Upper lobe of left lung (tissue), 6 donors: ENCODE measurements at places on chromosomes 7 and 10.
A peak's percentile ranks its signal among the peaks of the same experiment; 100 is the strongest.

DNA sequence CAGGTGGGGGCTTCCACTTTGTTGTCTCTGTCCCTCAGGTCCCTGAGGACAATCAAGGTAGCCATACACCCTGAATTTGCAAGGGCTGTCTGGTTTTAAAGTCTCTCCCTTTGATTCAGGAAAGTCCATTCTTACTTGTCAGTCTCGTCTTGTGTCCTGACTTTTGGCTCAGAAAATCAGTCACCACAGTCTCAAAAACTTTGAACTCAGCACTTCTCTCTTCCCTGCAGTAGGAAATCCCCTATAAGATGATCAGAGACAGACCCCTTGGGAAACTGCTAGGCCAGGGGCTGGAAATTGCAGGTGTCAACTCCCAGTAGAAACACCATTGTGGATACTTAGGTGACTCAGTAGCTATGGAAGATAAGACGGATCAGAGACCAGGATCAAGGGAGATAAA is 73.1 kb downstream of the CDC123 start:
- no peak for DNase-seq

- peak; percentile 30 for DNase-seq
Measured at GRCh38 chr10:100442548-100442947, 20.3 kb upstream of the WNT8B start.

GRCh38 chr7:28041508-28042314 is 138.9 kb downstream of the JAZF1 start:
- no peak for DNase-seq

- no peak for DNase-seq
Measured at GRCh38 chr10:98528166-98528804, 81.5 kb upstream of the HPS1 start.

DNA sequence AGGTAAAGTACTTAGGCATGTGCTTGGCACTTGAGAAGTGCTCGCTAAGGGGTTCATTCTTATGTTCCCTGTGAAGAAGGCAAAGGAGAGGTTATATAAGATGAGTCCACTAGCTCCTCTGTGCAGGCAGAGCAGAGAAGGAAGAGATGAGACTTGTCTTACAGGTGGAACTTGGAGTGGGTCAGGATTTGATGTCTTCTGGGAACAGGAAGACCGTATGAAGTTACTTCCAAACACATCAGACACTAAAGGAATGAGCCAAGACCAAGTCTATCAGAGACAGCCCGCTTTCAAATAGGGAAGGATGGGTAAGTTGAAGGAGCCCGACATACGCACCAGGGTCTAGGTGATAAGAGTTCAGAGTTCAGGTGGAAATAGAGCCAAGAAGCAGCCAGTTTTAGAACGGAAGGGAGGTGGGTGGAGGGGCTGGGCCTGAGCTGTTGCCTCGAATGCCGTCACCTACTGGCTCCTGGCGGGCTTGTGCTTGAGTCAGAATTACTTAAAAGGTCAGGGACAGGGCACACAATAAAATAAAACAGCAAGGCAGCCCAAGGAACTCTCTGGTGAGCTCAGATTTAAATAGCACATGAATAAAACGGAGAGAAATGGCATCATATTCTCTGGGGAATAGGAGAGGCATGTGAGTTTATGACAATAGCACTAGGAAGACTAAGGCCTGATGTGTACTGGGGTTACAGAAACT is 56.1 kb upstream of the GRB10 start:
- DNase-seq, result no peak

DNA sequence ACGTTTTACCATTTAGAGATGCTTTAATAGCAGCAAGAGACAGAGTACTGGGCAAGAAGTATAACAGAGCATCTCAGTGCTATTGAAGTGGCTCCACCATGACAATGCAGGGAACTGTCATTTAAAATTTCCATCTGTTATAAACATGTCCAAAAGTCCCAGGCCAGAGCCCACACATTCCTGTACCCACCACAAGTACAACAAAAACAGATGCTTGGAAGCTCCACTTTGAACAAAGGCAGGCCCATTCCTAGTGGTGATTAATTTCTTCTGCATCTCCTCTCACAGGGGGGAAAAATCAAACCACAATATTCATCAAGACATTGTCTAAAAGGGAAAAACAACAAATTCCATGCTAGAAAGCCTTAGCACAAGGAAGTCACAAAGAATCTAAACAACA is 627.9 kb downstream of the PARD3 start:
- no peak for DNase-seq

DNA sequence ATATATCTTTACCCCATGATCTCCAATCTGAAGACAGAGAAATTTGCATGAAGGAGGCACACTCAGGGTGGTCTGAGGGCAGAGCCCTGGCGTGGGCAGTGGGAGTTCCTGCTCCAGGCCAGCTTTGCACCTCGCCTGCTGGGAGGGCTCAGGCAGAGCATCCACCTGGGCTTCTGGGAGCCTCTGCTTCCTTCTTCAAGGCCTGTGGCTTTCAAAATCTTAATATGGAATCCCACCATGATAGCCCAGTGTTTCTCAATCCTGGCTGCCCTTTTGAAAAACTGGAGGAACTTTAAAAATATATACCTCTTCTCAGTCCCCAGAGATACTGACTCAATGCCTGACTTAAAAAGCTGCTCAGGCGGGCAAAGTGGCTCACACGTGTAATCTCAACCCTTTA is 36.7 kb upstream of the PSAP start:
- DNase-seq, result no peak

GRCh38 chr10:25604591-25604990 is 329.4 kb upstream of the MYO3A start:
- no peak for DNase-seq

DNA sequence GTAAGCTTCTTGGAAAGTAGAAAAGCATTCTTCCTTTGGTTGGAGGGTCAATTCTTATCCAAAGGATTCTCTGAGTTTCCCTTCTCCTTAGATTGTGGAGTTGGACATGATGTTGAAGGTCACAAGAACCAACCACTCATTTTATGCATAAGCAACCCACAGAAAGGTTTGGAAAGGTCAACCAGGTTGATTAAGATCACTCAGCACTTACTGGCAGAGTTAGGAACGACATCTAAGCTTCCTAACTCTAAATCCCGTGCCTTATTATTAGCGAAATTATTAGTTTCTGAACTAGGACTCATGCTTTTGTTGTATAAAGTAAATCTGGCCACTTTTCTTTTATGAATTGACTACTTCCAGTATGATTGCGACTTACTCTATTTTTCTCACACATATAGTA is 137.0 kb upstream of the MINDY3 start:
- no peak for DNase-seq

- DNase-seq, result no peak
Measured at GRCh38 chr7:88647825-88648224, 111.7 kb upstream of the ZNF804B start.

GRCh38 chr10:20885678-20886077 is 11.4 kb downstream of the NEBL start:
- no peak for DNase-seq

GRCh38 chr7:121537031-121537430 is 140.9 kb upstream of the FAM3C start:
- no peak for DNase-seq

DNA sequence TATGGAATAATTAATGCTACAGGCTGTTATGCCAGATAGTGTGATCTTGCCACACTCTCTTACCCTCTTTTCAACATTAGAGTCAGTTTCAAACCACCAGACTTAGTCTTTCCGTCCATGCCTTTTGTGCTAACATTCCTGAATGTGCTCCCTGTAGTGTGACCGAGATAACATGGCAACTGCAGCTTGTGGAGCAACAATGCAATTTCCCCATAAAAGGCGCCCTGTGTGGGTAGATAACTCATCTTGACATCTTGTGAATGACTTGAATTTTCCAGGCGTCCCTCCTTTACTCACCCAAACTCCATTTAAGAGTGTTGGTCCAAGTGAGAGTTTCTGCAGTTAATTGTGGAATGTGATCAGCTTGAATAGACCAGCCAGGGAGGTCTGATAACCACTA is 99.6 kb downstream of the DNAH11 start:
- DNase-seq, result no peak

DNA sequence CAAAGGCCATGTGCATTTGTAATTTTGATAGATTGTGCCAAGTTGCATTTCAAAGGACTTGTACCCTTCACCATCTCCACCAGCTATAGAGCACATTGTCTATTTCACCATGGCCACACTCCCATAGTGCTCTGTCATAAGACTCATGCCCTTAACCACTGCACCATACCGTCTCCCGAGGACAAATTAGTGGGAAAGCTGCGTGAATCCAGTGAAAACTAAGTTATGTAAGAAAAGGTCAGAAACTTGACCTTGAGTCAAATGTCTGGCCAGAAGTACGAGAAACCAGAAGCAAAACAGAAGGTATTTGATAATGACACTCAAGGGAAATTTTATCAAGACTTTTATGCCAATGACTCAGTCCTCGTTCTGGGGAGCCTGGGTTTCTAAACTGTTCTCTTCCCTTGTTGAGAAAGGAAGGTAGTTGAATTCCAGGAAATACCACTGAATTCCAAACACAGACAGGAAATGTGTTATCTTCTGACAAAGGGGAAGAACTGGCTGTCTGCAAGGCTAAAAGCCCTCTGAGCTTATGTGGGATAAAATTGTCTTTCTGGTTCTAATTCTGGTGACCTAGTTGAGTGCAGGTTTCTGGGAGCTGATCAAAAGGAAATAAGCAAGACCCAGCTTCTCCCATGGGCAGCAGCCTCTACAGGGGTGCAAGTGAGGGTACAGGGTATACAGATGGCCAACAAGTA is 49.7 kb downstream of the CDK1 start:
- no peak for DNase-seq

DNA sequence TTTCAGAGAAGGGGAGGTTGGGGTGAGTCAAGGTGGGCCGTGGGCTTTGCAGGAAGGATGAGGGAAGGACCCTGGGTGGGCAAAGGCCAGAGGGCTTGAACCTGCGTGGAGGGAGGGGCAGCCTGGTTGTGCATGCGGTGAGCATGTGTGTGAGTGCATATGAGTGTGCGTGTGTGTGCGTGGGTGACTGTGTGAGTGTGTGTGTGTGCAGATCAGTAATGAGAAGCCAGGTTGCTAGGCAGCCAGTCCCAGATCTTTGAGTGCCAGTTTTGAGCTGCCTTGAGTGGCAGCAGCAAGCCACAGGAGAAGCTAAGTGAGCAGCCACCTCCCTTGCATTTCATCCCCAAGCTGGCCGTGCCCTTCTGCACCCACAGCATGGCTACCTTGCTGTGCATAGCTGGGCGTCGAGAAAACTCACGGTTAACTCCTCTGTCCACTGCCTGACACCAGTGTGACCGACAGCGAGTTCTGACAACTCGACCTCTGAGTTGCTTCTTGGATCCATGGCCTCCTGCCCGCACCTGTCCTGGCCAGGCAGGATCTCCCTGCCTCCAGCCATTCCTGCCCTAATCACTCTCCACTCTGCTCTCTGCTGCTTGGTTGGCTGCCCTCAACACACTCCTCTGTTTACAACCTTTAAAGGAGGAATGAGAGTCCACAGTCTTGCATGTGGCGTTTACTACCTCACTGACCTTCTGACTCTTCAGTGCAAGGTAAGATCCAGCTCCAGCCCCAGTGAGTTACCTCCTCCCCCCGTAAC is 775.4 kb downstream of the TYW1 start:
- DNase-seq, result no peak

DNA sequence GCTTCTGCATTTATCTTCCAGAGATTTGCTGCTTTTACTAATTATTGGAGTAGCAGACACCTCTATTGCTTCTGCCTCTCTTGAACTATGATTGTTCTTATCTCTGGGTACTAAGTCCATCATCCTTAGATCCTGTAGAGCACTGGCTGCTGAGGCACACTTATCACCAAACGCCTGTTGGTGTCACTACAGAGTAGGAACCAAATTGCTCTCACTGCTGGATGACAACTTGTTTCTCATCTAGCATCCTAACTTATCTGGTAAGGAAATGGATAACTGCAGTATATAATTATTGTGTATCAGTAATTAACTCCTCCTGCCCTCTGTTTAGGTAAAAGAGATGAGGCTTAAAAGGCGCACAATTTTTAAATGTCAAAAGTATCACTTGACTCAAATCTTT is 1059.4 kb downstream of the NRG3 start:
- DNase-seq, result no peak

- DNase-seq, result no peak
Measured at GRCh38 chr7:35498416-35498815, 196.5 kb downstream of the HERPUD2 start.

DNA sequence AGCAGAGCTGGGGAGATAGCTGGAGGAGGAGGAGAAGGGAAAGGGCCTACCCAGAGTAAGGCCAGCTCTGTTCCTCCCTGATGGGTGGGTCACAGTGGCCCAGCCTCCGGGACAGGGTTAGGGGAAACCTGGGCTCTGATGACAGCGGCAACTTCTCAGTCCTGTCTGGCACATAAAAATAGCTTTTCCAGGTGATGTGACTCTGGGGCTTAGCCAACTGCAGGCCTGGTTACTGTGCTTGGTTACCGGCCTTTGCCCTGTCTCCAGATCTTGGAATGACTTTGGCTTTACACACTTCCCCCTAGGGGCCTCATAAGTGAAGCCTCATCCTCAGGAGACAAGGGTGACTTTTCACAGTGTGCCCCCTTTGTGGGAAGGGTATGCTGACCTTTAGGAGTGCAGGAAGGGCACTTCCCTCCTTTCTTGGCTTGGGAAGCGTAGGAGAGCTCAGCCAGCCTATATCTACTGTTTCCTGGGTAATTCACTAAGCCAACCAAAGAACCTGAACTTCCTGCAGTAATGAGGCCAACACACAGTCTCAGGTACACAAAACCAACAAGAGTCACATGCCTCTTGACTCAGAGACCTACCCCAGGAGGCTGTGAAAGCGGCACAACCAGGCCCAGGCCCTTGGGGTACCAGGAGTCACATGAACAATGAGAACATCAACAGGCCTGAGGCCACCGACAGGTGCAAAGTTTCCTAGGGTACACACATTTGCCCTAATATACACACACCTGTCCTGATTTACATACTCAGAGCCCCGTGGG is 11.7 kb upstream of the HILPDA start:
- DNase-seq, result no peak

DNA sequence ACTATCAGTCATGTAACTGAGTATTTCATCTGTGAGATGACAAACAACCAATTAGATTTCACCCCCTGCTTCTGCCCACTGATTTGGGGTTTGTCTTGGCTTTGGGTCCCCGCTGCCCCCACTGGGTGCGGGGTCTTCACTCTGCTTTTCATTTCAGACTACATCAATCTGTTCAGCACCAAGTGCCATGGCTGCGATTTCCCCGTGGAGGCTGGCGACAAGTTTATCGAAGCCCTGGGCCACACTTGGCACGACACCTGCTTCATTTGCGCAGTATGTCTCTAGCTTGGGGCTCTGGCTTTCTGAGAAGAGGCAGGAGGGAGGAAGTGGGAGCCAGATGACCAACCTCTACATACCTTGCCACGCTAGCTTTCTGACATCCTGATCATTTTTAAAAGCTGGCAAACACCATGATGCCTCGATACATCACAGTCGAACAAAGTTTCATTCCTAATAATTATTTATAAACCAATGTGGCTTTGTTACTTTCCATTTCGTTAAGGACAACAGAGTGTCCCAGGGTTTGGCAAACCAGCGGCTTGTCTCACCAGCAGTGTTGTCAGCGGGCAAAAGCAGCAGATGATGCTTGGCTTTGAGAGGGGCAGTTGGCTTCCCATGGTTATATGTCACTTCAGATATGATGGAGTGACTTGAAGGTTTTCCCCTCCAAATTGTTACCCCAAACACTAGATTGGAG is 30.3 kb upstream of the BMPR1A start:
- DNase-seq, result no peak
